Stimulated activated CD4-positive, alpha-beta T cell treated with anti-CD3 and anti-CD28 coated beads, Interleukin-4, amount 100 ng/mL, for 24 hours (primary cell): ENCODE measurements at places on chromosomes 7 and 10.

DNA sequence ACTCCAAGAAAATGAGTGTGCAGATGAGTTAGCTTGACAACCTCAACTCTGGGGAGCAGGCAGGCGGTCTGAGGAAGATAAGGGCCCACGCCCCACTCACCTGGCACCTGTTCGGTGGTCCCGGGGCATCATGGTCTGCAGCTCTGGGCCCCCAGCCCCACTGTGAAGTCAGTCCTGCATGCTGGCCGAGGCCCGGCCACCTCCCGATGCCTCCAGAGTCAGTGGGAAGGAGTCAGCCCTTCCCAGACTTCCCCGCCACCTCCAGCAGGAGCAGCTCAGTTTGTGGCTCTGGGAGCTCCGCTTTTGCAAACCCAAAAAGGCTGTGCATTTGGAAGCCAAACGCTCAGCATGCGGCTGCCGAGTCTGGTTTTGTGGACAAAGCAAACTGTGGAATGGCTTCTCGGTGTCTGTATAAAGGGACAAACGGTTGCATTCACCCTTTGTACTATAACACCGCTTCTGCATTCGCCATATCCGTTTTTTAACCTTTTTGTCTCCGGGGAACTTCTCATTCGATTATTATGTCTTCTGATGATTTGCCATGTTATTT, 167.3 kb downstream of the CCDC3 start:
- DNase-seq: no peak

GRCh38 chr7:1340031-1340430, 107.4 kb downstream of the UNCX start:
- DNase-seq: no peak

GRCh38 chr10:52999258-52999657, 226.7 kb upstream of the MBL2 start:
- no peak for DNase-seq

DNA sequence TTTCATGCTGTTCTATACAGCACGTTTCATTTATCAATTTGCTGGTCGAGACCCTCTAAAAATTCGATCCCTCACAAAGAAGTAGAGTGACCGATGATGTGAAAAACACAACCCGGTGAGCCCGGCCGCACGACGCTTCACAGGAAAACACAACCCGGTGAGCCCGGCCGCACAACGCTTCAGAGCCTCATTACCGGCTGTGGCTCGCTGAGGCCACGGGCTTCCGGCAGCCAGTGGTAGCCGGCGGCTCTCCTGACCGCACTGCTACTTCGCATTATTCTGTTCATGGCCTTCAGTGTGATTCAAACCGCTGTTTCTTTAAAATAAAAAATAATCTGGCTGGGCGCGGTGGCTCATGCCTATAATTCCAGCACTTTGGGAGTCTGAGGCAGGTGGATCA, 42.3 kb upstream of the RBM33 start:
- DNase-seq: no peak

DNA sequence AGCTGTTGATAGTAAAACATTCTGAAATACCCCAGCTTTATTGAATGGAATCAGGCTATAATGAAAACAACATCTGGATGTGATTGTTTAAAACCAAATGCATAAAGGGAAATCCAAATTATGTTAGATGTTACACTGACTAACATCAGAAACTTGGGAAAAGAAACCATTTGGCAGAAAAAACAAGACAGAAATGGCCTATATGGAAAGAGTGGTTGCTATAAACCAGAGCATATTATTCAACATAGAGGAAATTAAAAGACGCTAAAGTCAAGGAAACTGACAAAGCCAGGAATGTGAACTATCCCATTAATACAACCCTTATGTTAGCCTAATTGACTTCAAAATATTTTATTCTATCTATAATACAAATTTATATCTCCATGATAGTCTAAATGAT, 53.0 kb upstream of the CABCOCO1 start:
- no peak for DNase-seq

DNA sequence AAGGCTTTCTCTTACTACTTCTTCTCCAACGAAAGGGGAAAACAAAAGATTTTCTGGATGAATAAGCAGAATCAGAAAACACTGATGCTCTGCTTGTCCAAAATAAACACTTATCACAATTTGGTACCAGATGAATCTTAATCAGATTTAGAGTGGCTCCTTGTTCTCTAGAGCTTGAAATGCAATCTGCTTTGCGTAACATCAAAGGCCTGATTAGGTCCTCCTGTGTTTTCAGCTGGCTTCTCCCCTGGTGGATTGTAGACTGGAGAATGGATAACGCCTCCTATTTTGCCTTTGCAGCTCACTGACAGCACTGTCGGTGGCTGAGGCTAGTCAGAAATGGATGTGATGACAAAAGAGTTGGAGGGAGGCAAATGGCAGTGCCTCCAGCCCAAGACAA, 91.2 kb downstream of the FAM13C start:
- no peak for DNase-seq

- DNase-seq: no peak
Measured at GRCh38 chr7:83956104-83956503, 238.5 kb downstream of the SEMA3A start.

GRCh38 chr10:110619514-110620397, 24.4 kb upstream of the RBM20 start:
- no peak for DNase-seq

- no peak for DNase-seq
Measured at GRCh38 chr10:96705134-96705533, 15.2 kb downstream of the PIK3AP1 start.

GRCh38 chr10:69787681-69788080, 14.0 kb upstream of the COL13A1 start:
- no peak for DNase-seq

DNA sequence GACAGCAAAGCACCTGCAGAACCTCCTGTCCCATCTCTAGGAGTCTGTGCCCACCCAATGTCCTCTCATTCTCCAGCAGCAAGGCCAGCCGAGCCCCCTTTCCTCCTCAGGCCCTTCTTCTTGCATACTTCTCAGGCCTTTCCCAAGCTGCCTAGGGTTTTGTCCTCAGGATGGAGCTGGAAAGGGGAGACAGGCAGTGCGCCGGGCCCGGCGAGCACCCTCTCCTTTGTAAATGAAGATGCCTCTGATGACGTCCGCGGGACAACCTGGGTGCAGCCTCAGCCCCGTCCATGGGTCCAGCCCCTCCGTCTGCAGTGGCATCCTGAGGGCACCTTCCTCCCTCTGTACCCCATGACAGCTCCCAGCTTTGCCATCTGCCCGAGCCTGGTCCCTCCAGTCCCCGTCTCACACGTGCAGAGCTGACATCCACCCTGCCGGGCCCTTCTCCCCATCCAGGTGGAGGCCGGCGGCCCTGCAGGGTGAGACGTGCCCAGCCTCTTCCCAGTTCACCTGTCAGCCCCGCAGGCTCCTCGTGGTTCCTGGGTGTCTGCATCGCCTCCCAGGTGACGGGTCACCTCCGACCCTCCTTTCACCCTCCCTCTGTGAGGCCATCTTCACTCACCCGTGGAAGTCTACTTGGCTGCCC, 36.4 kb downstream of the JAKMIP3 start:
- no peak for DNase-seq

- no peak for DNase-seq
Measured at GRCh38 chr7:45711161-45711490, 137.0 kb downstream of the ADCY1 start.

DNA sequence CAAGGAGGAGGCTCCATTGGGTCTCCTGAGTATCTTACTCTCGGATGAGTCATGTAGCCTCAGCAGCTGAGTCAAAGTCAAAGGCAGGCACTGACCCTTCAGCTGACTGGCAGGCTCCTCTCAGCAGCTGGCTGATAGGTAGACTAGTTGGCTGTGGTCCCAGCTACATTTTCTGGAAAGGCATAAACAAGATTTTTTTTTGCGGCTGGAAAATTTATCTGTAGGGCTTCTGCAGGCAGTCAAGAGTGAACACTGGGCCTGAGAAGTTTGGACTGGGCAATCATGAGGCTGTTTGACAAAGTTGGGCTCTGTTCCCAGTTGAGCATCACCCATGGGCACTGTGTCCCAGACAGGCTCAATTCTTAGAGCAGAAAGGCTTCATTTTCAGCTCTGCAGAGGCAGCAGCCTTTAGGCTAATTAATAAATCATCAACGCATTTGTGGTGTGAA, 796.2 kb downstream of the CCSER2 start:
- no peak for DNase-seq

- no peak for DNase-seq
Measured at GRCh38 chr10:21427804-21428481, 97.5 kb downstream of the SKIDA1 start.

GRCh38 chr7:93923296-93923695, 1.8 kb downstream of the GNG11 start:
- DNase-seq: no peak
